ENCODE measurements at places on chromosomes 11 and 22.
A peak's percentile ranks its signal among the peaks of the same experiment; 100 is the strongest.

- DNase-seq = no peak
Observed at GRCh38 chr11:16863389-16863788, 124.9 kb downstream of the C11orf58 start.

DNA sequence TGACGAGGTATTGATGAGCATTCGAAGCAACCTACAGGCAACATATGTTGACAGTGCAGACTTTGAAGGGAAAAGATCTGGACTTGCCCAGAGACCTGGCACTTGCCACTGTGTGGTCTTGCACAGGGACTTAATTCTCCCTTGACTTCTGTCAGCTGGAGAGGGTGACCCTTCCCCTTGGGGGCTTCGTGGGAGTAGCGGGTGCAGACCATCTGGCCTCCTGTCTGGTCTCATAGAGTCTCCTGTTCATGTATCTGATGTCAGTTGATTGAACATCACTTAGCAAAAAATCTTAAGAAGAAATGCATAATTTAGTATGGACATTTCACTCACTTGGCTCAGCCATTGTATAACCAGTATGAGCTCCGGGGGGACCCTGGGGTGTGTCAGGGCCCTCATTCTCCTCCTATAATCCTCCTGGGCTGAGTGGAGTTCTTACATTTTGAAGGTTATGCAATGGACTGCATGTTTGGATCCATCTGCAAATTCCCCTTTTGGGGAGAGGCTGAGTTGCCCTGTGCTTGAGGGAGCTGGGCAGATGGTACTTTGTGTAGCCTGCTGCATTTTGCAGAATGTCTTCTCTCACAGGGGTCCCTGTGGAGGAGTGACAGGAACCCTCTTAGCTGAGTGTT is 13.0 kb downstream of the BCR start:
- DNase-seq = no peak

- no peak for DNase-seq
Observed at GRCh38 chr11:9184516-9184915, 80.6 kb downstream of the DENND5A start.

DNA sequence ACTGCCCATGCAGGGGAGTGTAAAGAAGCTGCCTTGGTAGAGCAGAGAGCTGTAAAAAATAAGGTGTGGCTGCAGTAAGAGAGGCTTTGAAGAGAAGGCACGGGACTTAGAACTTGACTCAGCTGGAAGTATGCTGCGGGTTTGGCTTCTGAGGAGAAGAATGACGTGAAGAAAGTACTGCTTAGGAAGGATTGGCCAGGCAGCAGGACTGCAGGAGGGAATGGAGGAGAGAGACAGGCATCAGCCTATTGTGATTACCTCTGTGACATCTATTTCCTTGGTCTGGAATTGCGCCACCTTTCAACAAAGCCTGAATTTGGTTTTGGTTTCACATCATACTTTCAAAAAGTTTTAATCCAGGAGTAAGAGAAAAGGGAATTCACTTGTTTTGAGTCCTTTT is 22.5 kb downstream of the PRRG4 start:
- peak; percentile 66 for DNase-seq

GRCh38 chr11:100397401-100397800 is 289.7 kb upstream of the ARHGAP42 start:
- DNase-seq = no peak

GRCh38 chr11:70501051-70501901 is 102.9 kb downstream of the CTTN start:
- no peak for DNase-seq
